ENCODE measurements at places on chromosomes 1 and 21. TPM values are rescaled to one million over a fixed set of nuclear protein-coding genes. Genes with fewer than 3 reads are reported as not detected.

Gene OR10T2
- total RNA-seq, result not detected

Gene IFNLR1
- total RNA-seq, result 6.1 TPM

Gene TENT5C
- total RNA-seq, result 19.8 TPM

Gene TMEM240
- 1.0 TPM for total RNA-seq

Gene SLAMF7
- total RNA-seq, result not detected

Gene KIF1B
- 41.1 TPM for total RNA-seq

Gene DEPDC1
- total RNA-seq, result 19.9 TPM

Gene LCE7A
- total RNA-seq, result not detected

Gene NGF
- total RNA-seq, result not detected

DNA sequence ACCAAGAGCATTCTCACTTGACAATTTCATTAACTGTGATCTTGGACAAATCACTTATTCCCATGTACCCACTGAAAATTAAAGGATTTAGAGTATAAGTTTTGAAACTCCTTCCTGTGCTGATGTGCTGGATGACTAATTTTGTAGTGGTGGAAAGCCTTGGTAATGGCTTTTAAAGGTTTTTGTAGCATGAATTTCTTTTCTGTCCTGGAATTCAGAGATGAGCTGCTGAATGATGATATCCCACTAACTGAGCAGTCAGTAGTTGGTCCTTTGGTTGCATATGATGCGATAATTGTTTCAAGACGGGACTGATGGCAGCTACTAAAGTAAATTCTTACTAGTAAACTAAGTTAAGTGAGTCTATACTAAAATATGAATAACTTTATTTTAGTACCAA, 5.2 kb downstream of the RPL5 start:
- no peak for DNase-seq
- H3K4me3 ChIP-seq, result no peak overlapping the region
- peaks cover 15% of the 10 kb centered on the region for H3K4me1 ChIP-seq
- no peak overlapping the region for H3K27ac ChIP-seq
- no peaks in the 10 kb centered on the region for H3K36me3 ChIP-seq

GRCh38 chr1:234396871-234397270, 23.6 kb downstream of the COA6 start:
- H3K4me3 ChIP-seq, result no peak overlapping the region
- no peaks in the 10 kb centered on the region for H3K36me3 ChIP-seq
- DNase-seq, result no peak
- H3K27ac ChIP-seq, result no peak overlapping the region
- no peaks in the 10 kb centered on the region for H3K27me3 ChIP-seq
- H3K4me1 ChIP-seq, result no peaks in the 10 kb centered on the region

DNA sequence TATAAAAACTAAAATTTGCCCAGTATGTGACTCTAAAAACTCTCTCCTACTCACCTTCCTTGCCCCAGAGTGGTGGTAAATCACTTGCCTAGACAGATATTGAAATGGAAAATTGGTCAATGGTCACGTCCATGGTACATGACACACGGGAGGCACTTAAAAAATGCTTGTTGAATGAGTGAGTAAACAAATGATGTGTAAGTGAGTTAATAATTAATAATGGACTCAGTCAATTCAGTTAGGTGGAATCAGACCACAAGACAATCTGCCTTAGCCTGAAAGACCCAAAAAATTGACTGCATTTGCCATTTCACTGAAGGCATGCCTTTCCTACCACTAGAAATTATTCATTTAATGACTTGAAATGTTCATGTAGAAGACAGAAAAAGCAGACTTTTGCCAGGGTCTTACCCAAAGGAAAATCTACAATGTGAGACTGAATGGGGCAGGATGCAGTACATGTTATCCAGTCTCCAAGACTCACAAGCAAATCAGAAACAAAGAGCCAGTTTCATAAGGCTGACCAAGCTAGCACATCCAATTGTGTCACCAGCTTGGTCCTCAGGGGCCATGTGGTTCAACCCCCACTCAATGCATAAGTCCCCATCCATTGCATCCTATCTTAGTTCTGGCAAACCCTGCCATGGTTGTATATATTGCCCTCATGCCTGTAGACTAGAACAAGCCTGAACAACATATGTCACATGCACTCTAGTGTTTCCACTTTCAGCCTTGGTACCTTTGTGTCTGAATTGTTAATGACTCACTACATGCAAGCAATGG, 73.6 kb downstream of the TBX15 start:
- H3K27me3 ChIP-seq, result no peaks in the 10 kb centered on the region
- DNase-seq, result no peak
- H3K36me3 ChIP-seq, result no peaks in the 10 kb centered on the region
- H3K4me3 ChIP-seq, result no peak overlapping the region
- H3K4me1 ChIP-seq, result no peaks in the 10 kb centered on the region

GRCh38 chr1:93549811-93550210, 101.9 kb downstream of the FNBP1L start:
- no peak overlapping the region for H3K4me3 ChIP-seq
- no peaks in the 10 kb centered on the region for H3K36me3 ChIP-seq
- no peaks in the 10 kb centered on the region for H3K27me3 ChIP-seq
- DNase-seq, result no peak

GRCh38 chr1:10813799-10814198, 17.4 kb upstream of the CASZ1 start:
- H3K4me3 ChIP-seq, result no peak overlapping the region
- no peak overlapping the region for H3K27ac ChIP-seq
- H3K27me3 ChIP-seq, result no peaks in the 10 kb centered on the region
- no peaks in the 10 kb centered on the region for H3K4me1 ChIP-seq
- no peaks in the 10 kb centered on the region for H3K36me3 ChIP-seq
- DNase-seq, result no peak

DNA sequence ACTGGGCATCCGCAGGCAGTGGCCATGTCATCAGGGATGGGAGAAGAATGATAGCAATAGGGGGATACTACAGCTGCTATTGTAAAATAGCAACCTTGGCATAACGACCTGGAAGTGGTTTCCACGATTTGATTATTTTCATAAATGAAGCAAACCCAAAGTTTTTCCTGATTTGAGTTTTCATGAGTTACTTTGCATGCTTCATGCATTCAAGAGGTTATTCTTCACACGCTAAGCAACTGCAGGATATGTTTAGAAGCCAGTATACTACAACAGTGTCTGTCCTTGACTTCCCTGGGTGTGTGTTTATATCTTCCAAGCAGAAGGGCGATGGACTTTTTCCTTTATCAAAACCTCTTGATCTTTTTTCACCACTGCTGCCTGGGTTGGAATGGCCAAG, 281.1 kb upstream of the DUSP10 start:
- H3K27ac ChIP-seq, result no peak overlapping the region
- H3K36me3 ChIP-seq, result no peaks in the 10 kb centered on the region
- H3K27me3 ChIP-seq, result no peaks in the 10 kb centered on the region
- H3K4me1 ChIP-seq, result no peaks in the 10 kb centered on the region
- H3K4me3 ChIP-seq, result no peak overlapping the region

DNA sequence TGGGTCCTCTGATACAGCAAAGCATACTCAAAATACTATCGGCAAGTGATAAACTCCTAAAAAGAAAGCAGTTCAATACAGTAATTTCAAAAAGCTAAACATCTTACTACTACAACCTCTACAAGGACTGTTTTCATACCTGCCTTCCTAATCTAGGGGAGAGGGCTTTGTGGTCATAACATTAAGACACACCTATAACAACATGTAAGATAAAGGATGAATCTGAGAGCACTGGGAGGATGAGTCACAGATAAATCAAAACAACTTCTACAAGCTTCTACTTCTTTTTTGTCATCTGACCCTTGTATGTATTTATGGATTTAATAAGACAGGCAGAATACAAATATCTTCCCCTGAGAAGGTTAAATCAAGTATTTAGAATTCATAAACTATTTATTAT, 40.0 kb downstream of the LTN1 start:
- no peaks in the 10 kb centered on the region for H3K36me3 ChIP-seq
- DNase-seq, result no peak
- H3K27ac ChIP-seq, result no peak overlapping the region
- no peaks in the 10 kb centered on the region for H3K4me1 ChIP-seq
- no peaks in the 10 kb centered on the region for H3K27me3 ChIP-seq
- H3K4me3 ChIP-seq, result no peak overlapping the region

DNA sequence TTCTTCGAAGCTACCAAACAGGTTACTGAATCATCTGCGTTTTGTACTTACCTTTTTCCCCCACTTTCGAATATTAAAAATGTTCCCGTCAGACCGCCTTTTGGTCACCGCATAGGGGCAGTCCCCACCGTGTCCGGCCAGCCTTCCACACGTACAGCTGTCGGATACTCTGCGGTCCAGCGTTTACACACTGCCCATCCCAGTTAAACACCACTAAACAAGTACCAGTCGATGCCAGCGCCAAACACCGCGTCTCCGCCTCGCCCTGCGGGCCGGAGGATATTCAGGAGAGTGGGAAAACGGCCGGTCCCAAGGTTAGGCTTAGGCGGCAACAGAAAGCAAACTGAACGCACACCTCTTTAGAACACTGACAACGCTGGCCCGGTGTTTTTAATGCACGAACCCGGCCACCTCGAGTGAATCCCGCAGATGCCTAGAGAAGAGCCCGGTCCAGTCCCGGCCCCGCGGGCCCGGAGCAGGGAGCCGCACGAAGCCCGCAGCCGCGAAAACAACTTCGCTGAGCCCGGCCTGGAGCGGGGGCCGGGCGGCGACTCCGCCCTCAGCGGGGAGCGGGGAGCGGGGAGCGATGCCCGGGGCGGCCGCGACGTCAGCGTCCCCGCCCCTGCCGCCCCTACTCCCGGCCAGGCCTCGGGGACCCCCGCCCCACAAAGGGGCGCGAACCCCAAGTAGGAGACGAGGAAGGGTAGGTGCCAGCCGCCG, 730 bp upstream of the PHF13 start:
- no peaks in the 10 kb centered on the region for H3K27me3 ChIP-seq
- peak overlapping the region; percentile 37 for H3K4me3 ChIP-seq
- no peaks in the 10 kb centered on the region for H3K36me3 ChIP-seq
- DNase-seq, result no peak
- peaks cover 6% of the 10 kb centered on the region for H3K4me1 ChIP-seq
- H3K27ac ChIP-seq, result peak overlapping the region; percentile 64

GRCh38 chr1:204410688-204411450, 748 bp downstream of the PPP1R15B start:
- H3K4me1 ChIP-seq, result peaks cover 9% of the 10 kb centered on the region
- DNase-seq, result peak; percentile 43
- H3K4me3 ChIP-seq, result peak overlapping the region; percentile 100
- peak overlapping the region; percentile 90 for H3K27ac ChIP-seq

- no peak overlapping the region for H3K27ac ChIP-seq
- H3K4me1 ChIP-seq, result peaks cover 5% of the 10 kb centered on the region
- DNase-seq, result no peak
- H3K36me3 ChIP-seq, result no peaks in the 10 kb centered on the region
- no peaks in the 10 kb centered on the region for H3K27me3 ChIP-seq
These were observed 36.2 kb downstream of the ATP2B4 start for GRCh38 chr1:203662821-203663220.

DNA sequence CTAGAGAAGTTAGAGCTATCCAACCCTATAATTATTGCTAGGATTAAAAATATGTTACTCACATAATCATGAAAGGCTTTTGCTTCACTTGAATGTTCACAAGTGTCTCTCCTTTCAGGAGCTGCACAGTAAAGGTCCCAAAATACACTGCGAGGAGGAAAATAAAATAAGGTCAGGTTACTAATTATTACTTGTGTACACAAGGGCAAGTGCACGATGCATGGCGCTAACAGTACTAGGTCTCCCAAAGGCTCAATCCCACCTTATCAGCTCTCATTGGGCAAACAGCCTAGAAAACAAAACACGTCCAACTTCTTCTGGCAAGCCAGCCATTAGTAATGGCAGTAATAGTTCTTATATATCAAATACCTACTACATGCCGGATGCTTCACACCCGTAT, 4.4 kb downstream of the SSBP3 start:
- no peak for DNase-seq
- no peak overlapping the region for H3K4me3 ChIP-seq
- no peaks in the 10 kb centered on the region for H3K36me3 ChIP-seq
- H3K4me1 ChIP-seq, result no peaks in the 10 kb centered on the region

DNA sequence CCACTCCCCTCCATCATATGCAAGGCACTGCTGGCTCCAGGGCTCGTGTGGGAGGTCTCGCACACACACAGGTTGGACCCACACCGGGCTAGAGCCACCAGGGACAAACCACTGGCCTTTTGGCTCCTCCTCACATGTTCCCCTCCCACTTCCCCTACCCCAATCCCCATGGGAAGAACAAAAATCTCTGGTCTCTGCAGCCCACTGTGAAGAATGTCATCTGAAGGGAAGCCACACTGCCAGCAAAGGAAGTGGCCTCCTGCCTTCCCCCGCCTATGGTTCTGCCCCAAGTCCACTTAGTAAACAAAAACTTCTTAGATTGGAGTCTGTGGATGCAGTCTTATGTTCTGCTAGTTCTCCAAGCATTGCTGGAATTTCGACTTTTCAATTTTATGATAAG, 24.2 kb downstream of the OLFML3 start:
- no peak overlapping the region for H3K4me3 ChIP-seq
- no peaks in the 10 kb centered on the region for H3K27me3 ChIP-seq
- no peak for DNase-seq

DNA sequence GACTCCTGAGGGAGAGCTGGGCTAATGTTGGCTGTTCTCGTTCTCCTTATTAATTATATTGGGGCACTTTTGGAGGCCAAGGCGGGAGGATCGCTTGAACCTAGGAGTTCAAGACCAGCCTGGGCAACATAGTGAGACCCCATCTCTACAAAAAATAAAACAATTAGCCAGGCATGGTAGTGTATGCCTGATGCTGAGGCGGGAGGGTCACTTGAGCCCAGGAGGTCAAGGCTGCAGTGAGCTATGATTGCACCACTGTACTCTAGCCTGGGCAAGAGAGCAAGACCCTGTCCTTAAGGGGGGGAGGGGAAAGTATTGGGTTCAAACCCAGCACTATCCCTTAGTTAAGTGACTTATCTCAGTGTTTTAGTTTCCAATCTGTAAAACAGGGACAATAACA, 70.0 kb upstream of the NBPF3 start:
- no peaks in the 10 kb centered on the region for H3K36me3 ChIP-seq
- no peak overlapping the region for H3K27ac ChIP-seq
- no peaks in the 10 kb centered on the region for H3K27me3 ChIP-seq
- peaks cover 5% of the 10 kb centered on the region for H3K4me1 ChIP-seq
- H3K4me3 ChIP-seq, result no peak overlapping the region
- no peak for DNase-seq

GRCh38 chr1:61844006-61844405, 101.7 kb downstream of the PATJ start:
- no peak for DNase-seq
- H3K4me3 ChIP-seq, result no peak overlapping the region
- H3K27me3 ChIP-seq, result no peaks in the 10 kb centered on the region
- no peak overlapping the region for H3K27ac ChIP-seq

DNA sequence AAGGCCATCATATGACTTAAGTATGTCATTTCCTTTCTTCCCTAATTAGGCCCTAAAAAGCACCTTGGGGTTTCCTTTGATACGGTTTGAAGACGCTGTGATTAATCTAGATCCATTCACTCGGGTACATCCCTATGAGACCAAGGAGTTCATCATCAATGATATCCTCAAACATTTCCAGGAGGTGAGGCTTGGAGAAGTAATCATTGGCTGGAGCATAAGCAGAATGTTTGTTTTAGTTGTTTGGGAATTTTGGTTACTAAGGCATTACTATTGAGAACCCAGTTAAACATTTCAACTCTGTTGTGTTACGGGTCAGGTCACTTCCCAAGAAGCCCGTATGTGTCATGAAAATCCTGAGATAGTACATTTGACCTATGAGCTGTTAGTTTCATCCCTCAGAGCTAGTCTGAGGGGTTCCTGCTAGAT, 185.2 kb downstream of the VPS13D start:
- H3K27me3 ChIP-seq, result no peaks in the 10 kb centered on the region
- no peak for DNase-seq
- H3K27ac ChIP-seq, result no peak overlapping the region
- no peaks in the 10 kb centered on the region for H3K36me3 ChIP-seq
- no peak overlapping the region for H3K4me3 ChIP-seq

GRCh38 chr1:197944485-197944884, 27.3 kb downstream of the LHX9 start:
- H3K4me3 ChIP-seq, result no peak overlapping the region
- no peaks in the 10 kb centered on the region for H3K4me1 ChIP-seq
- no peak for DNase-seq
